ENCODE measurements at places on chromosomes 6 and 20.

GRCh38 chr6:68740828-68741500, 105.9 kb downstream of the ADGRB3 start:
- no peak for DNase-seq

GRCh38 chr6:36361071-36361470, 24.4 kb upstream of the BNIP5 start:
- DNase-seq: no peak

DNA sequence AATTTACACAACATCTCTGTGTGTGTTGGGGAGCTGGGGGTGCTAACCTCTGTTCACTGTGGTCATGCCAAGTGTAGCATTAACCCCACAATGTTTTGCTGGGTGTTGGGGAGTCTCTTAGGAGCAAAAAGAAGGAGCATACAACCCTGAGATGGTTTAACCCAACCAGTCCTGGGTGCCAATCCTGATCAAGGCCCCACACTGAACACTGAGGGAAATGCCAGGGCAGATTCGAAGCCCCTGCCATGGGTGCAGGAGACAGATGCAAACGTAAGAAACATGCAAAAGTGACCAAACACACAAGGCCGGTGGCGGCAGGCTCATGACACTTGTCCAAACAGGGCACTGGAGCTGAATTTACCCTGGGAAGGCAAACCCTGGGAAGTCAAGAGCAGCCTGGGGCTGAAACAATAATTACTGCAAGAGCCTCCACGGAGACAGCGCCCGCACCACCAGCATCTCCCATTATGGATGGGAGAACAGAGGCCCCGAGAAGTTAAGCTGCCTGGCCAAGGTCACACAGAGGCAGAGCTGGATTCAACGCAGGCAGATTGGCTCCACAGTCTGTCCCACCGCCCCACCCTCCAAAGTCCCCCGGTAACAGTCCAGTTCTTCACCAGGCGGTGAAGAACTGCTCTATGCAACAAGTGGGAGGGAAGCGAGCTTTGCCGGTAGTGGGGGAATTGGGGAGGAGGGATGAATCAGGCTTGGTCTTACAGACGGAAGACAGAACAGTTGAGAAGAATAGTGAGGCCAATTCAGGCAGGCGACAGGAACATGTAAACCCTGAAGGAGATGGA, 8.5 kb downstream of the ACSS1 start:
- peak; percentile 8 for DNase-seq

DNA sequence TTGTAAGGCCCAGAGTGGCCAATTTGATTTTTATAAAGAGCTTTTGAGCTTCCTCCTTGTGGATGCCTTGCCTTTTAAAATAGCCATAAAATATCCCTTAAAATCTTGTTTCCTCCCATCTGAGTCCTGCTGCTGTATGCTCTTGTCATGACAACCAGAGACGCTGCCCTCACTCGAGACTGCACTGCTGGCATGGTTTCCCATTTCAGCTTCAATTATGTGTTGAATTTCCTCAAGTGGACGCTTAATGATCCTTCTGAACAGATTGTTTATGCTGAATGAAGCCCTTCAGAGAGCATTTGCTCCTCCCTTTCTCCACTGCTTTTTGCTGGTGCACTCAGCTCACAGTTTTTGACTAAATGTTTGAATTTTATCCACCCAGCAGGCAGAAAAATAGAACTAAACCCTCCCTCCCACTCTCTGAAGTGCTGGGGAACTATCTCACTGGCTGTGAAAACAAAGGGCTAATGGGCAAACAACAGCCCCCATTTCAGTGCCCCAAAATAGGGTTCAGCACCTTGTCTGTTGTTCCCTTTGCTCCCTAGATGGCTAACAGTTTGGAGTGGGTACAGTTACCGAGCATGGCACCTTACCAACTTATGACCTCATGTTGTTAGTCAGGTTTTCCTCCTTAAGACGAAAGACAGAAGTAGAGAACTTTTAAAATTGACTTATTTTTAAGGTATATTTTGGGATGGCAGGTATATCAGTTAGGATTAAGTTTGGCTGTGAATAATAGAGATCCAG, 45.5 kb upstream of the RNF8 start:
- DNase-seq: peak; percentile 98

GRCh38 chr20:20130399-20130798, 78.1 kb downstream of the CFAP61 start:
- DNase-seq: peak; percentile 0

- no peak for DNase-seq
Measured at GRCh38 chr6:85911067-85911466, 268.4 kb upstream of the SYNCRIP start.

- no peak for DNase-seq
Measured at GRCh38 chr6:142476452-142476851, 174.6 kb downstream of the ADGRG6 start.

DNA sequence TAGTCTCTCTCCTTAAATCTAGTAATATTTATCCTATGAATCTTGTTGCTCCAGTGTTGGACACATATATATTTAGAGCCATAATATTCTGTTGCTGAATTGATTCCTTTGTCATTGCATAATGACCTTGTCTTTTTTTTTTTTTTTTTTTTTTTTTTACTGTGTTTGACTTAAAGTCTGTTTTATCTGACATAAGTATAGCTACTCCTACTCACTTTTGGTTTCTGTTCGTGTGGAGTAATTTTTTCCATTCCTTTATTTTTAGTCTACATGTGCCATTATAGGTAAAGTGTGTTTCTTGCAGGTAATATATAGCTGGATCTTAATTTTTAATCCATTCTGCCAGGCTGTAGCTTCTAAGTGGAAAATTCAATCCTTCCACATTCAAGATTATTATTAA, 166.5 kb downstream of the GMDS start:
- no peak for DNase-seq

DNA sequence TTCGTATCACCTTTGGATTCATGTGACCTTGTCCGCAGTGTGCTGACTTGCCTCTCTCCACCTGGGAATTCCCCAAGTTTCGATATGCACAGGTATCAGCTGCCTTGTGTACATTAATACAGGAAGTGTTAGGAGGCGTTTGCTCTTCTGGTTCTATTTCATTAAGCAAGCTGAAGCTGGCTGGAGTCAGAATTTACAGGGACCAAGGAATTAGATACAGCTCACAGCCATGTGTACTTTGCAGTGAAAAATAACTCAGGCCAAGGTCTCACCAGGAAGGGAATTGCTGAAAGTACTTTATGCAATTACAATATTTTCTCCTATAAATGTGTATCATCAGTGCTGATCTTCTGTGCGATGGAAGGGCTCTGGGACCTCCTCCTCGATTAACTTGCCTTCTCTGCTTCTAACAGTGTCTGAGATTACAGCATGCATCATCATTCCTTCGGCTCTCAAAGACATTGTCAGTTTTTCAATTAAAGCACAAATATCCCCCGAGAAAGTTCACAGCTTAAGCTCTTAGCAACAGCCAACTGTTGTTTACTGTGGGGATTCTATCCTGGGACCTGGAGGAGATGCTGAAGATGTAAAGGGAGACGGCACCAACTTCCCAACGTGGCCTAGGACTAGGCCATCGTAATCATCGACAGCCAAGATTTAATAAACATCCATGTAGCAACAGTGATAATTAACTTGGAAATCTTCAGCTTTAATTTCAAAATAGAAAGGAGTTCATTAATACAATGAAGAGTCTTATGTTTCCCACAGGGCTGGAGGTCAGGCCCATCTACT, 13.8 kb upstream of the TIAM2 start:
- DNase-seq: no peak

DNA sequence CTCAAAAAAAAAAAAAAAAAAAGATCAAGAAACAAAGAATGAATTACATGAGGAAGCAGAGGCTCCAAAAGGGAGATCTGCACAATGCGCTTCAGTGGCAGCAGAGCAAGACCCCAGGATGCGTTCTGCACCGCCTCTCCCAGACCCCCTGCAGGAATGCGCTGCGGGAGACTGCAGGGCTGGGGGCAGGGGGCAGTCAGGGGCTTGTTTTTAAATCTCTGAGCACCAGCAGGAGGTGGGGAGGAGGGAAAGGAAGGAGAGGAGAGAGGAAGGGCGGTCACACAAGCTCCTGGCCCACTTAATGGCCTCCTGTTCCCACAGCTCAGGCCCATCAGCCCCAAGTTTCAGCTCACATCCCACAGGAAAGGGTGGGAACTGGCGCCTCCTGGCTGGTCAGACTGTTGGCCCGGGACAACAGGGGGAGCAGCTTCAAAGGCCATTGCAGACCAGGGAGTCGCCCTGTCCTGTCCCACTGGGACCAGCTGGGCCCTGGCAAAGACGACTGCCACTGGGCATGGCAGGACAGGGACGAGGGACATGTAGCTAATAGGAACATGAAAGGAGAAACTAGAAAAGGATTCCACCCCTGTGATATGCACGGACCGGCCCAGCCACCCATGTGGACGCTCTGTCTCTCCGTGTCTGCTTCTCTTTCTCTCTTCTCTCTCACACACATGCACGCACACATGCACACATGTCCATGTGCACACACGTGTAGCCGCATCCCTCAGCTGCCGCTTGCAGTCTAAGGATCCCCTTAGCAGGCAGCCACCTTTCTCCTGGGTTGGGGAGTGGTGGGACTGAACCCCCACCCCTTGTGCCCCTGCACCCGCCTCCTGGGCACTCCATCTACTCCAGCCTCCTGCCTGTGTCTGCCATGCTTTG, 34.7 kb downstream of the TFEB start:
- no peak for DNase-seq

DNA sequence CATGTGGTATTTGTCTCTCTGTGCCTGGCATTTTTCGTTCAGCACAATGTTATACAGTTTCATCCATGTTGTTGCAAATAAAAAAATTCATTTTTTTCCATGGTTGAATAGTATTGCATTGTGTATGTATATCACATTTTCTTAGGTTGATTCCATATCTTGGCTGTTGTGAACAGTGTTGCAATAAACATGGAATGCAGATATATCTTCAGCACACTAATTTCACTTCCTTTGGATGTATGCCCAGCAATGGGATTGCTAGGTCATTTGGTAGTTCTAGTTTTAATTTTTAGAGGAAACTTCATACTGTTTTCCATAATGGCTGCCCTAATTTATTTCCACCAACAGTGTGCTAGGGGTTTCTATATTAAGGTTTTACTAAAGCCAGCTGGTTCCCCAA, 52.6 kb downstream of the GFRAL start:
- no peak for DNase-seq

DNA sequence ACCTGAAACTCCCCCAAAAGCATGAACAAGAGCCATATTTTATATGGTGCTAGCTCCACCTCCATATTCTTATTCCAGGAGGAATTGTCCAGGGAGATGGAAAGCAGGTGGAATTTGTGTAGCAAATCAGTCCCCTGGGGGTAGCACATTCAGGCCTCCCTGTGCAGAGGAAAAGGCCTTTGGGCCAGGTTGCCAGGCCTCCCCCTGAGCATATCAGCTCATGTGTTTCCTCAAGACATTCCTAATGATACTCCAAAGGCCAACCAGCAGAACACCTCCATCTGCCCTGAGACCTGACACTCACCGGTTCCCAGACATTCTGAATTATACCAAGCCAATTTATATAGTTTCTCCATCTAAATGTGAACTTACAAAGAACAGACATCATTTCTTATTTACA, 2.6 kb upstream of the BANF2 start:
- DNase-seq: no peak

DNA sequence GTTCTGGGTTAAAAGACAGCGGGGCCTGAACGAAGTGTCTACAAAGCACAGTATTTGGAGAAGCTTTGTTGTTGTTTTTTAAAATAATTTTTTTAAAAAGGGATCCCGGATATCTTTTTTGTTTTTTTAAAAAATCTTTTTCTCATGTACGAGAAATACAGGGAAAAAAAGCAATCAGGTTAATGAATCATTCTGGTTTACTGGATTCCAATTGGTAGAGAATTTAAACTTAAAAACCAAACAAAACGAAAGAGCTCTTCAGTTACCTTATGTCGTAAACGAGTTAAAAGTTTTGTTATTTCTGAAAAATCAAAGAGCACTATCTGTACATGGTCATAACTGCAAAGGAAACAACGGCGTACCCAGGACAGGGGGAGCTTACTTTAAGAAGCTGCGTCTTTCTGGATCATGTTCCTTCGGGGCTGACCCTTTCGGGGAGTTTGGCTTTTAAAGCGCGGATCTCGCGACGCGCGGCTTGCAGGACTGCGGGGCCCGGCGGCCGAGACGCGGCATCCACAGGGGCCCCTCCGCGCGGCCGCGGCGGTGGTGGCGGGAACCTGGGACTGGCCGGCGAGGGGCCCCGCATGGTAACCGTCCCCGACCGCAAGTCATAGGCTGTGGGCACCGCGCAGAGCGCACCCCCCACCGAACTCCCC, 927 bp downstream of the IL20RA start:
- DNase-seq: peak; percentile 94

DNA sequence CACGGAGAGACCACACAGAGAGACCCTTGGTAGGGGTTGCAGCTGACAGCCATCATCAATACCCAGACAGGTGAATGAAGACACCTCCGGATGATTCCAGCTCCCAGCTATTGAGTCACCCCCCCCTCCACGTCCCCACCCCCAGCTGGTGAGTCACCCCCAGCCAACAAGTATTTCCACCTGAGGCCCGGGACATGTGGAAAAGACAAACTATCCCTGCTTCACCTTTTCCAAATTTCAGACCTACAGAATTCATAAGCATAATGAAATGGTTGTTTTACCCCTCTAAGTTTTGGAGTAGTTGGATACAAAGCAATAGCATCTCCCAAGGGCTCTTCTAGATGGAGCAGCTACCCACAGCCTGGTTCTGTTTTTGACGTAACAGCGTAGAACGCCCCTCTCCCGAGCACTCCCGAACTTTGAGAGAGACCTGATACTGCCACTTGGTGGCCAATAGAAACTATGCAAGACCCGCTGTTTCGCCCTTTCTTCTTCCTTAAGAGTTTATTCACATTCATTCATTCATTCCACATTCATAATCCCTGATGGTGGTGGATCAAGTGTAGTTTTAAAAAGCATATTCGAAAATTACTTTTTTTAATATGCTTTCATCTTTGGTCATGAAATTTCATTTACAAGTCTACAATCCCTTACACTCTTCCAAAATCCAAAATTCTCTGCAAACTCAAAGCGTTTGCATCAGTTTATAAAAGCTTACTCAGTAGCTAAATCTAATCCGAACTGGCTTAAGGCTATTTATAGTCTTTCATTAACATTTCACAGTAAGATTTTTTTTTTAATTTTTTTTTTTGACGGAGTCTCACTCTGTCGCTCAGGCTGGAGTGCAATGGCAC, 15.1 kb upstream of the PPP1R16B start:
- DNase-seq: peak; percentile 73

- DNase-seq: no peak
Measured at GRCh38 chr6:49839957-49840356, 26.4 kb downstream of the CRISP1 start.

- DNase-seq: no peak
Measured at GRCh38 chr20:25495189-25495824, 87.8 kb downstream of the GINS1 start.

GRCh38 chr20:63226042-63226943, 9.4 kb upstream of the BIRC7 start:
- no peak for DNase-seq

- no peak for DNase-seq
Measured at GRCh38 chr6:157677235-157677634, 145.8 kb upstream of the SNX9 start.

DNA sequence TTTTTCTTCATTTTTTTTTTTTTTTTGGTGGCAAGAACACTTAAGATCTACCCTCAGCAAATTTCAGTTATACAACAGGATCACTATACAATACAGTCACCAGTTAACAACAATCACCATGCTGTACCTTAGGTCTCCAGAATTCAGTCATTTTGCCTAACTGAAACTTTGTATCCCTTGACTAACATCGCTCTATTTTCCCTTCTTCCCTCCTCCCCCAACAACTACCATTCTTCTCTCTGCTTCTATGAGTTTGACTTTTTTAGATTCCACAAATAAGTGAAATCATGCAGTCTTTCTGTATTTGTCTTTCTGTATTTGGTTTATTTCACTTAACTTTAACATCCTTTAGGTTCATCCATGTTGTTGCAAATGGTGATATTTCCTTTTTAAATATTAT, 42.4 kb upstream of the DOK5 start:
- DNase-seq: no peak

- no peak for DNase-seq
Measured at GRCh38 chr6:144468709-144469108, 183.6 kb downstream of the UTRN start.

Measured in NCI-H1417 (cell line).